ENCODE measurements at places on chromosomes 3 and 15. TPM values are rescaled to one million over a fixed set of nuclear protein-coding genes. Genes with fewer than 3 reads are reported as not detected.
A peak's percentile ranks its signal among the peaks of the same experiment; 100 is the strongest.

Gene KNL1
- 3.6 TPM for total RNA-seq

DNA sequence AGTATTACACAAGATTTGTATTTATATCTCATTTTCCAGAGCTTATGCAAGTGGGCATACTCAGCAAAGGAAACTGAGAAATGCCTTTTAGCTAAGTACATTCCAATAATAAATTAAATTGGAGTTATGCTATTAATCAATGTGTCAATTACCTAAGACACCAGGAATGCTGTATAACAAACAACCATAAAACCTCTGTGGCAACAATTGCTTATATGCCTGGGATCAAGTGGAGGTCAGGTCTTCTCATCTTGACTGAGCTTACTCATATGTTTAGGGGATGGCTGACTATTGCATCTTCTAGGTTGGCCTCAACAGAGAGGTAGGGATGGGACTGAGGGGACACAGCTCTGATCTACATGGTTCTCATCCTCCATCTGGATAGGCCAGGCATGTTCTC, 30.7 kb downstream of the CD200R1L start:
- H3K4me3 ChIP-seq: no peak overlapping the region
- no peaks in the 10 kb centered on the region for H3K27me3 ChIP-seq
- H3K4me1 ChIP-seq: peaks cover 7% of the 10 kb centered on the region

DNA sequence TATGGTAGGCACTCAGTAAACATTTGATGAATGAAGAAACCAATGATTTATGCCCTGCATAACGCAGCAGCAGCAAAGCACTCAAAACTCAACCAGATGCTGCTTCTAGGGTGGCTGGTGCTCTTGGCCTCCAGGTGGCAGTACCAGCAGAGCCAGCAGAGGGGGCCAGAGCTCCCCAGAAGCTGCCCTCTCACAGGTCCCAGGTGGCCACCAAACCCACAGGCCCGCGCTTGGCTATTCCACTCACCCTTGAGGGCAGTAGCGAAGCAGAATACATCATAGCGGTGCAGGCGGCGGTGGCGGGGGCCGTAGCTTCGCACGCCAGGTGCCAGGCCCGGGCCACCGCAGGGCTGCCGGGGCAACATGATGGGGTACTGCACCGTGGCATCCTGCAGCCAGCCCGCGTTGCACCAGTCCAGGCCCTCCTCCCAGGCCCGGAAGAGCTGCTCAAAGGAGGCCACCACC, 16.6 kb downstream of the HAPLN3 start:
- H3K27ac ChIP-seq: no peak overlapping the region
- H3K4me3 ChIP-seq: no peak overlapping the region
- no peaks in the 10 kb centered on the region for H3K4me1 ChIP-seq
- peak; percentile 54 for DNase-seq

DNA sequence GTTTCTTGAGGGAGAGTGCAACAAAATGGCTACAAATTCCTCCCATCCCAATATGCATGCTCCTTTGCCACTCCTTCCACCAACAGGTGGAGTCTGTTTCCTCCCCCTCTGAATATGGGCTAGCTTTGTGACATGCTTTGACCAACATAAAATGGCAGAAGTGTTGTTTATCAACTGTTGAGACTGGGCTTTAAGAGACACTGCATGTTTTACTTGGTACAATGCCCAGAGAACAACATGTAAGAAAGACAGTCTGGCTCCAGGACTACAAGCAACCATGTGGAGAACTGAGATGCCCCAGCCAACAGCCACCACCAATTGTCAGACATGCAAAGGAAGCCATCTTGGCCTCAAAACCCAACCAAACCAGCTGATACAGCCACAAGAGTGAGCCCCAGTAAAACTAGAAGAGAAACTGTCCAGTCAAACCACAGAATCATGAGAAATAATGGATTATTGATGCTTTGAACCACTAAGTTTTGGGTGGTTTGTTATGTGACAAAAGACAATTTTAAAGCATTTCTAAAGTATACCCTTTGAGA, 40.5 kb downstream of the NUDT16 start:
- DNase-seq: no peak
- H3K27me3 ChIP-seq: no peaks in the 10 kb centered on the region
- no peaks in the 10 kb centered on the region for H3K36me3 ChIP-seq
- H3K27ac ChIP-seq: no peak overlapping the region

DNA sequence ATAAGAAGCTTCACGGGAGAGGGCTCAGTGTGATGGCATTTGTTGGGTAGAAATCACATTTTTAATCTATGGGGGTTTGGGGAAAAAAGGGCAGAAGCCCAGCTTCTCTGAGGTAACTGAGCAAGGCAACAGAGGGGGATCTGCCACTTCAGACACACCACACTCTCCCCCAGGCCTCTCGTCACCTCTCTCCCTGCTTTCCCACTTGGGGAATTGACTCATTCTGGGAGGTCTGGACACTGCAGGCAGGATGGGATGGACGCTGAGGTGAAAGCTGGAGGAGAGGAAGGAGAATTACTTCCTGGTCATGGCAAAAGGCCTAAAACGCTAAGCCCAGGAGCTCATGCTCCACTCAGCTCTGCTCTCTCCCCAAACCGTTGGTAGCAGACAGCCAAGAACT, 33.2 kb downstream of the MYO5C start:
- H3K27ac ChIP-seq: peak overlapping the region; percentile 49
- no peak overlapping the region for H3K4me3 ChIP-seq
- H3K4me1 ChIP-seq: peaks cover 21% of the 10 kb centered on the region
- H3K27me3 ChIP-seq: no peaks in the 10 kb centered on the region
- DNase-seq: no peak
- H3K36me3 ChIP-seq: no peaks in the 10 kb centered on the region

DNA sequence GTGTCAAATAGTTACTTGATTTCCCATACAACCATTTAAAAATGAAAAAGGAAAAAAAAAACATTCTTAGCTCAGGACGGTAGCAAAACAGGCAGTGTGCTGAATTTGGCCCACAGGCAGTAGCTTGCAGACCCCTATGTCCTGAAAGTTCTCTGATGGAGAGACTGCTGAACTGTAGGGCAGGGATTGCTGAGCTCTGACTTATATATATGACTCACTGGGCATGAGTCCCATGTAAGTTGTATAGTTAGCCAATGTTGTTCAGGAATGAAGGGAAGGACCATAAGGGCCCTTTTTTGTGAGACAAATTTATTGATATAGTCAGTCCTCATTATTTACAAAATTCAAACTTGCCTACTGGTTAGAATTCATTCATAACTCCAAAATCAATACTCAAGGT, 36.9 kb upstream of the FRMD4B start:
- no peaks in the 10 kb centered on the region for H3K36me3 ChIP-seq
- H3K27ac ChIP-seq: no peak overlapping the region
- H3K4me1 ChIP-seq: no peaks in the 10 kb centered on the region
- no peak for DNase-seq

Gene PLA2G4D
- total RNA-seq: not detected

Gene ALDH1A3
- total RNA-seq: not detected
